ENCODE measurements at places on chromosomes 16 and 17.

DNA sequence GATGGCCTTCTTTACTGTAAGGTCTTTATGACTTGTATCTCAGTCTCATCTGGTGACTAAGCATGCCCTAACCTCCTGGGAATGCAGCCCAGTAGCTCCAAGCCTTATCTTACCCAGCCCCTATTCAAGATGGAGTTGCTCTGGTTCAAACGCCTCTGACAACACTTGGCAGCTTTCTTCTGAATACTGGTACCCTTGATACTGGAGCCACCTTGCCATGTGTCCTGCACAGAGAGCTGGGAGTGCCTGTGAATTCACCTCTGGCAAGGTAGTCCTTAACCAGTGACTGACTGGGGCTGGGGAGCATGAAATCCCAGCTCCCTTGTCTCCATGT is 17.2 kb downstream of the NUDT7 start:
- DNase-seq: no peak

- DNase-seq: no peak
Observed at GRCh38 chr17:44996304-44996703, 28.2 kb upstream of the C1QL1 start.

- DNase-seq: no peak
Observed at GRCh38 chr16:49024896-49025295, 256.7 kb downstream of the CBLN1 start.

- no peak for DNase-seq
Observed at GRCh38 chr16:56667581-56668571, at the start of gene MT1G. Gene MT1G, minus strand, starts transcription at chr16:56668065. Its CDS starts 72 bp downstream, at chr16:56667993.

DNA sequence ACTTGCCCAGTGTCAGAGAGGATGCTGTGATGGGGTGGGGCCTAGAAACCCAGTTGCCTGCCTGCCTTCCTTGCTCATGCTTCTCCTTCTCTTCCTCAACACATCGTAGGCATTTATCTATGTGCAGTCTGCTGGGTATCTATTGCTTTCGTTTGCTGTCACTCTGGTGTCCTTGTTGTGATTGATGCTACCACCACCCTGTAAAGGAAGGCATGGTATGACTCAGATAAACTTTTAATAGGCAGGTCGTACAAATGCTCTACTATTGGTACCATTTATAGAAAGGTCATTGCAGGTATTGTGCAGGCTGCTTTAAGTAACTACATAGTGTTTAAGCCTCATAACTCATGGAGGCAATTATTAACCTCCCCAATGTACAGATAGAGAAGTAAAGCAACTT is 368.9 kb downstream of the UTP18 start:
- no peak for DNase-seq

GRCh38 chr16:49498666-49499413 is 125.2 kb downstream of the C16orf78 start:
- no peak for DNase-seq

DNA sequence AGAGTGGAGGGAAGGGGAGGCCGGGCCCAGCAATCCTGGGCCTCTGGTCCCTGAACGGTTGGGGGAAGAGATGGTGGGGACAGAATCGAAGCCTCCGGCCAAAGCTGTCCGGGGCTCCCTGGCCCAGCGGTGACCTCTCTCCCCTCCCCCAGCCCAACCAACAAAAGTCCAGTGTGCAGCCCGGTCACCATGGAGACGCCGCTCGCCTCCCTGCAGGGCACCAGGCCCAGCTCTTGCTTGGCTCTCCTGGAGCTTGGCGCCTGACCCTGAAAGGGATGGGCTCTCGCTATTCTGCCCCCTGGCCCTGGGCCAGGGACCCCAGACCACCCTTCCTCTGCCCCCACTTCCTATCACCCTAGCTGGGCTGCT is 1.3 kb downstream of the METRN start:
- DNase-seq: no peak

DNA sequence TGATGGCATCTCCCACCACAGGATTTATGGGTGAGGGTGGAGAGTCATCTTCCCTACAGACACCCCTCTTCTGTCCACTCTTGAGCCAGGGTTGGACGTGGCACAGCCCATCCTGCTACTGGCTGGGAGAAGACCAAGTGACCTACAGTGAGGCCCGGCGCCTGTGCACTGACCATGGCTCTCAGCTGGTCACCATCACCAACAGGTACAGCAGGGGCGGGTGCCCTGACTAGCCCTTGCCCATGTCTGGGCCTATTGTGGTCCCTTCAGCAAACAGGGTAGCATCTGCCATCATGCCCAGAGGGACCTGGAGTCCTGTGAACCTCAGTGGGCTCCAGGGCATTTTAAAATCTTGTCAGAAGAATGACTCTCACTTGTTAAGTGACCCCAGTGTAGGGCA is 48.2 kb downstream of the MRC2 start:
- no peak for DNase-seq

DNA sequence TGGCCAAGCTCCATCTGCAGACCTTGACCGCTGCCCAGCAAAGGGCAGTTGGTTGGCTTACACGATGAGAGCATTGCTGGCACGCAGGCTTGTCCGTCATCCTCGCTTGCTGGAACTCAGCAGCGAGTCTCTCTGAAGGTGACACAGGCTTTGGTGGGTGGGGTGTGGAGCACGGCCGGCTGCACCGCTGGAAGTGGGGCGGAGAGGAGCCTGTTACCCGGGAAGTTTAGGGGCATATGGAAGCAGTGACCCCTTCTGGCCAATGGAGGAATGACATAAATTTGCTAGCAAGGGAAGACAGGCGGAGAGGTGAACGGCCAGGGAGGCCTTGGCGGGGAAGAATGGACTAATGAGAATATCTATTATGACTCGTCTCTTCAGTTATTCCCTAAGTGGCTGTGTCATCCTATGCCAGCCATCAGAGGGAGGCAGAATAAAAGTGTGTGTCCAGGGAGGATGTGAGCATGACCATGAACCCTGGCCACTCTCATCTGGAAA is 65.9 kb upstream of the SDK2 start:
- DNase-seq: peak; percentile 21

- DNase-seq: no peak
Observed at GRCh38 chr17:79038545-79039135, 14.7 kb downstream of the C1QTNF1 start.

DNA sequence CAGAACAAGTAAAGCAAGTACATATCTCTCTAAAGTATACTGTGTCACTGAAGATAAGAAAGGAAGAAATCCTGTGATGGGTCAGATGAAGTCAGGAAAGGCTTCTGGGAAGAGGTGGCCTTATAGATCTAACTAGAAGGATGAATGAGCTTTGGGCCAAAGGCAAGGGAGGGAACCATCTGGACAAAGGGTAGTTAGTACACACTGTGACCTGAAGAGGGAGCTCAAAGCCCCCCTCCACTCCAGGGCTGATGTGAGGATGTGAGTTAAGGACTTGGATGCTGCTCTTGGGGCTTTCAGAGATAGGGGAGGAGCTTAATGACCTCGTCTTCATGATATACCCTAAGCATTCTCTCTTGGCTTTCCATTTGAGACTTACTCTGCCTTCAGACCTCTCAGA is 185.3 kb upstream of the CACNG3 start:
- DNase-seq: no peak

DNA sequence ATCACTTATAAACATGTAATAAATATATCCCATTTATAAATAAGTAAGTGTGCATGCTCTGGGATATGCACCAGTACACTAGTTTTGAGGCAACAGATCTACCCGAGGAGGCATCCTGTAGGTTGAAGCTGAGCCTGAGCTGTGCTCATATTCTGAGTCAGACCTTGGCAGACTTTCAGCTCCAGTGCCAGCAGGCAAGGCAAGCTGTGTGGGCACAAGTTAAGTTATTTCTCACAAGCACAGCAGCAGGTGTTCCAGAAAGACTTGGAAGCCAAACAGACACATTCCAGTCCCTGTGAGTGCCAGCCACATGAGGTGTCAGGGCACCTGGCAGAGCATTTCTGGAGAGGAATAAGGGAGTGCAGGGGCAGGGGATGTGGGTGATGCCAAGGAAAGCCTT is 1.3 kb upstream of the CLEC19A start:
- no peak for DNase-seq

DNA sequence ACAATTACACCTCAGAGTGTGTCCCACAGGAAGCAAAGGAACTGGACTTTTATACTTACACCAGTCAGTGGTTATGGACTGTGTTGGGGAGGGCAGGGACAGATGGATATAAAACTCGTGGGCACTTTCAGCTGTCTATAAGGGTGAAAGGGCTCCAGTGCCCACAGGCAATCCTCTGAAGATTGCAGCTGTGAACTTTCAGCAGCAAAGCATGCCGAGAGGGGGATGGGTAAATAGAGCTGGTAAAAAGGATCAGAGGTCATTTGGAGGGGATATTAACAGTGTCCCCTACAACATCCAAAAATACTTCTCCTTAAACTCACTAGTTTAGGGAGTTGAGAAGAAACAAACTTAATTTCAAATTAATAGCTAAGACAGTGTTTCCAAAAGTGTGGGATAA is 13.3 kb upstream of the RFWD3 start:
- no peak for DNase-seq

DNA sequence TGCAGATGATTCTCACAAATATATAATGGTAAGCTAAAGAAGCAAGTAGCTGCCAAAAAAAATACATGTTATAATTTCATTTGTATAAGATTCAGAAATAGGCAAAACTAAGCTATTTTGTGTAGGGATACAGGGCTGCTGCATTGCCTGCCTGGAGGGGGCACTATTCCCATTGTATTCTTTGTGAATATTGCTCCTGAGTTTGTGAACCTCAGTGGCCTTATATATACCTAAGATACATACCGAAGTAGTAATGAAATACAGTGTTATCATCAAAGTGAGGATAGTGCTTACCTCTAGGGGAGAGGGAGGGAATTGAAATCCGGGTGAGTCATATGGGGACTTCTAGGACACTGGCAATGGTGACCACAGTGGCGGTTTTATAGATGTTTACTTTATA is 53.5 kb downstream of the C17orf58 start:
- no peak for DNase-seq

Measured in CD8-positive, alpha-beta memory T cell (primary cell).